ENCODE measurements at places on chromosomes 4 and X.

DNA sequence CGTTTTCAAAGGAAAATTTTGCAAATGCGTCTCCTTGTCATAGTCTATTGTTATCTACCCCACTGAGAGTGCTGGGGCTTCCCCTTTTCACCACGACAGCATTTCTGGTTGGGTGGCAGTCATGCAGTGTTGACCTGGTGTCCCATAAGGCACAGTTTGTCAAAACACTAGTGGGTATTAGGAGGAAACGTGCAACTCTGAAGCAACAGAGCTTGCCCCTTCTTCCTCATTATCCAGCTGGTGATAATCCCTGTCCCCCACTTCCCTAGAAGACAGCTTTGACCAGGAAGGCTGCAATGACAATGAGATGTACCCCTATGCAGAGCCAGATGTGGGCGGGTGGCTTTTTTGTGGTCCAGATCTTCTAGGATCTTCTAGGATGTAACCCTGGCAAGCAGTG, 1.8 kb downstream of the TBC1D1 start:
- DNase-seq, result no peak

GRCh38 chr4:145936142-145936996, 2.3 kb downstream of the ZNF827 start:
- DNase-seq, result peak; percentile 75

DNA sequence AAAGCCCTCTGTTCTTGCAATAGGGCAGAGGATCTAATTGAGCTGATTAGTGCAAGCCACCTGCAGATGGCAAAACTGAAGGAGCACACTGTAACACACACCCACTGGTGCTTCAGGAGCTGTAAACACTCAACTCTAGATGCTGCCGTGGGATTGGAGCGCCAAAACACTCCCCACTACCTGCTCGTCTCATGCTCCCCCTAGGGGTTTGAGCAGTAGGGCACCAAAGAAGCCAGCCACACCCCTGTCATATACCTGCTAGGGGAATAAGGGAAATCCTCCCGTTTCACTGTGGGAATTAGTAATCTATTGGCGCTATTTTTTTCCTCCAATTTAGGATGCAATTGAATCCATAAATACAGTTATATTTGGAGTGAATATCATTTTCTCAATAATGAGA, 360.2 kb downstream of the GLUD2 start:
- no peak for DNase-seq

- no peak for DNase-seq
Observed at GRCh38 chr4:123884922-123885321, 488.3 kb downstream of the SPRY1 start.

- no peak for DNase-seq
Observed at GRCh38 chr4:55416176-55416575, 20.4 kb downstream of the TMEM165 start.

DNA sequence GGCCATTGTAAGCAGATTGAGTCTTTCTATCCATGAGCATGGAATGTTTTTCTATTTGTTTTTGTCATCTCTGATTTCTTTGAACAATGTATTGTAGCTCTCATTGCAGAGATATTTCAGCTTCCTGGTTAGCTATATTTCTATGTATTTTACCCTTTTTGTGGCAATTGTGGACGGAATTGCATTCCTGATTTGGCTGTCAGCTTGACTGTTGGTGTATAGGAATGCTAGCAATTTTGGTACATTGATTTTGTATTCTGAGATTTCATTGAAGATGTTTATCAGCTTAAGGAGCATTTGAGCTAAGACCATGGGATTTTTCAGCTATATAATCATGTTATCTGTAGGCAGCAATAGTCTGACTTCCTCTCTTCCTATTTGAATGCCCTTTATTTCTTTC, 154.6 kb downstream of the GUCY2F start:
- DNase-seq, result no peak

DNA sequence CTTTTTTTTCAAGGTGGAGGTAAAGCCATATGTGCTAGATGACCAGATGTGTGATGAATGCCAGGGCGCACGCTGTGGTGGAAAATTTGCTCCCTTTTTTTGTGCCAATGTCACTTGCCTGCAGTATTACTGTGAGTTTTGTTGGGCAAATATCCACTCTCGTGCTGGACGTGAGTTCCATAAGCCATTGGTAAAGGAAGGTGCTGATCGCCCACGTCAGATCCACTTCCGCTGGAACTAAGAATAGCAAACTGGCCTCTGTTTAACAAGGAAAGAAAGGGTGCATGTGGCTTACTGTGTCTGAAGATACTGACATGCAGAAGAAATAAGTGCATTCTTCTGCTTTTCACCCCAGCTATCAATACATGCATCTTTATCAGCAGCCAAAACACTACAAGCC, 63.9 kb downstream of the CPEB2 start:
- DNase-seq, result no peak

GRCh38 chrX:77597090-77597489, 149.9 kb downstream of the FGF16 start:
- no peak for DNase-seq

DNA sequence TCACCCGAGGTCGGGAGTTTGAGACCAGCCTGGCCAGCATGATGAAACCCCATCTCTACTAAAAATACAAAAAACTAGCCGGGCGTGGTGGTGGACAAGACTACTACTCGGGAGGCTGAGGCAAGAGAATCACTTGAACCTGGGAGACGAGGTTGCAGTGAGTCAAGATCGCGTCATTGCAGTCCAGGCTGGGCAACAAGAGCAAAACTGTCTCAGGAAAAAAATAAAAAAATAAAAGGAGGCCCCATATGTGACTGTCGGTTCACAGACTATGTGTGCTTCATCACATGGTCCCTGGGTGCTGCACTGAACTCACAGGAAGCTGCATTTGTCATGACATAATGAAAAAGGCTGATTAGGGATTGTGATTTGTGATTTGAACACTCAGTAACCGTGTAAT, 6.4 kb downstream of the TRIML1 start:
- no peak for DNase-seq

DNA sequence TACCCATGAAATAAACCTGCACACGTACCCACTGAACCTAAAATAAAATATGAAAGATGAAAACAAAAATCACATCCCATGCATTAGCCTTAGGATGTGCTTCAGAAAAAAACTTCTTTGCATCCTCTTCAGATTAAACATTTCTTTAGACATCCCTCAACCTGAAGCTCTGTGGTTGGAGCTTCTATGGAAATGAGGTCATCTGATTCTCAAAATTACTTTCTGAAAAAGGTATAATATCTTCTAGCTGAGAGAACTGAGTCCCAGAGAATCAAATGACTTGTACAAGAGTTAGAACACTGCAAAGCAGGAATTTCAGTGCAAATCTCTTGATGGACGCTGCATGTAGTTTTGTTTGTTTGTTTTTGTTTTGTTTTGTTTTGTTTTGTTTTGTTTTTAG, 19.1 kb upstream of the ANTXR2 start:
- no peak for DNase-seq

GRCh38 chr4:93532234-93532633, 296.3 kb upstream of the ATOH1 start:
- DNase-seq, result no peak

DNA sequence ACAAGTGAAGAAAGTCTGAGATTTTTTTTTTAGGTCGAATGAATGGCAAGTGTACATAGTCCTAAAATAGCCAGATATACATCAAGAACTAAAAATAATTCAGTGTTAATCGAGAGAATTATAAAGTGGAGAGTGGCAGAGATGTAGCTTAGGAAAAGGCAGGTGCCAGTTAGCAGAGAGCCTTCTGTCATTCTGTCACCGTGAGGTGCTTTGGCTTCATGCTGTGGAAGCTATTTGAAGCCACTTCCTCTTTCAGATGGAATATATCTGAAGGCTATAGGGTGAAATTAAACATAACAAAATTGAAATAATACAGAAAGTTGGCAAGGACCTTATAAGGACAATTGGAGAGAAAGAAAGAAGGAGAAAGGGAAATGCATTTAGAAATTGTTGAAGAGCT, 756.3 kb downstream of the CCSER1 start:
- DNase-seq, result no peak

DNA sequence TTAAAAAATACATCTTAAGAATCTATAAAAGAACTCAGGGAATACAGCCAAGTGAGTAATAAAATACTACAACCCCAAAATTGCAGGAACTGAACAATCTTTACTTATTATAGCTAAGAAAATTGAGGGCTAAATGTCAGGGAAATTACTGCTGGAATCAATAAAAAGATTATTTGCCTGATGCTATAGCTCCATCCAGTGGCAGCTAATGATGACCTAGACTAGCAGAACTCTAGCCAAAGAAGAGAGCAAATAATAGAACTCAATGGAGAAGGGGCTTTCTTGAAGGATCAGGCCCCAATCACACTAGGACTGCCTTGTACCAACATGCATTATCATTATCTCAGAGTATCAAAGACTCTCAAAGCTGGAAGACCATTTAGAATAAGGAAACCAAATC, 85.0 kb upstream of the FAM241A start:
- no peak for DNase-seq
